ENCODE measurements at places on chromosomes 6 and 20.

GRCh38 chr20:35561268-35561667, 19.4 kb downstream of the ERGIC3 start:
- DNase-seq = no peak

- DNase-seq = peak; percentile 36
Observed at GRCh38 chr20:45946149-45946970, 11.9 kb downstream of the PCIF1 start.

DNA sequence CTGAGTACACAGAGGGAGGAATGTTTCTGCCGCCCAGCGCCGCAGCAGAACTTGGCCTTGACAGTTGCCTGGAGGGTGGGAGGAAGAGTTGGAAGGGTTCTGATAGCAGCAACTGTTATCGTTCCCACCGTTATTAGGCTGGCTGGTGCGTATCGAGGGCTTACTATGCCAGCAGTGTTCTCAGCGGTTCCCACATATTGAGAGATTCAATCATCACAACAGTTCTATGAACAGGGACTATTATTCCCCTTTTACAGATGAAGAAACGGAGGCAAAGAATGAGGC, 380.1 kb upstream of the SULF2 start:
- no peak for DNase-seq

DNA sequence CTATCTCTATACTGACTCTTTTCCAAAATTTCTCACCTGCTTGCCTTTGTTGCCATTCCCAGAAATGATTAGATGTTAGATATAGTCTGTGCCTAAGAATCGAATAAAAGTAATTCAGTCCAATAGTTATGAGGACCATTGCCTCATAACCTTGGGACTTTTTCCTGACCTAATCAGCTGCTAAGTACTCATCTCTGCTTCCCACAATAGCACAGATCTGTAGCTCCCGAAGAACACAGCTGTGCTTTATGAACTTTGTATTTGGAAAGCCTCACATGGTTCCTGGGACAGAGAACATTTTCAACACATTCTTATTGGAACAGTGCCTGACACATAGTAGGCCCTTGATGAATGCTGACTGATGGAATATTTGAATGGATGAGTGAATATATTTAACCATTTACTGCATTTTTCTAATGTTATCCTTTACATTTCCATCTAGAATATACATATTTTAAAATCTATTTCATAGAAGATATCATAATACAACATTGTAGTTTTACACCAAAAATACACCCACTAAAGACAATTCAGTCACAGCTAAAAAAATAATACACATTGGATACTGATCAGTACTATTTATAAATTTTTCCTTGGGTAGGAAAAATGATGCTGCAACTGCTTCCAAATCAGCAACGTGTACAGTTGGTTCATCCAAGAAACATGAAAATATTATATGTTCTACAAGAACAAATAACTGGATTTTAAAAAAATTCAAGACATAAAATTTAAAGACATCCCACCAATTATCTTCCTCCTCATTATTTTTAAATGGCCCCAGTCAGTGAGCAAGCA, 53.9 kb downstream of the HS3ST5 start:
- DNase-seq = no peak

GRCh38 chr20:56245761-56246160, 2.8 kb upstream of the MC3R start:
- DNase-seq = no peak

DNA sequence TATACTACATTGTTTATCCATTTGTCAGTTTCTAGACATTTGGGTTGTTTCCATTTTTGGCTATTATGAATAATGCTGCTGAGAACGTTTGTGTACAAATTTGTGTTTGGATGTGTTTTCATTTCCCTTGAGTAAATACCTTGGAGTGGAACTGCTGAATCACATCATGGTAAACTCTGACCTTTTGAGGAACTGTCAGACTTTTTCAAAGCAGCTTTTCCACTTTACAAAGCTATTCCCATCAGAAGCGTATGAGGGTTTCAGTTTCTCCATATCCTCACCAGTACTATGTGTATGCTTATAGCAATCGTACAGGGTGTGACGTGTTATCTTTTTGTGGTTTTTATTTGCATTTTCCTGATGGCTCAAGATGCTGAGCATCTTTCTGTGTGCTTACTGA, 103.7 kb downstream of the MYO6 start:
- no peak for DNase-seq

GRCh38 chr20:47969426-47969825, 184.1 kb upstream of the SULF2 start:
- no peak for DNase-seq

- no peak for DNase-seq
Observed at GRCh38 chr6:141321493-141322347, 811.0 kb upstream of the GJE1 start.
